ENCODE measurements at places on chromosomes 12 and 14.

GRCh38 chr12:1661553-1662335 lies 29.1 kb upstream of the ADIPOR2 start:
- DNase-seq = peak; percentile 74

GRCh38 chr14:64673316-64673715 lies 30.9 kb upstream of the PLEKHG3 start:
- no peak for DNase-seq

- no peak for DNase-seq
These were observed 9.5 kb upstream of the CALM1 start for GRCh38 chr14:90387206-90387760.

DNA sequence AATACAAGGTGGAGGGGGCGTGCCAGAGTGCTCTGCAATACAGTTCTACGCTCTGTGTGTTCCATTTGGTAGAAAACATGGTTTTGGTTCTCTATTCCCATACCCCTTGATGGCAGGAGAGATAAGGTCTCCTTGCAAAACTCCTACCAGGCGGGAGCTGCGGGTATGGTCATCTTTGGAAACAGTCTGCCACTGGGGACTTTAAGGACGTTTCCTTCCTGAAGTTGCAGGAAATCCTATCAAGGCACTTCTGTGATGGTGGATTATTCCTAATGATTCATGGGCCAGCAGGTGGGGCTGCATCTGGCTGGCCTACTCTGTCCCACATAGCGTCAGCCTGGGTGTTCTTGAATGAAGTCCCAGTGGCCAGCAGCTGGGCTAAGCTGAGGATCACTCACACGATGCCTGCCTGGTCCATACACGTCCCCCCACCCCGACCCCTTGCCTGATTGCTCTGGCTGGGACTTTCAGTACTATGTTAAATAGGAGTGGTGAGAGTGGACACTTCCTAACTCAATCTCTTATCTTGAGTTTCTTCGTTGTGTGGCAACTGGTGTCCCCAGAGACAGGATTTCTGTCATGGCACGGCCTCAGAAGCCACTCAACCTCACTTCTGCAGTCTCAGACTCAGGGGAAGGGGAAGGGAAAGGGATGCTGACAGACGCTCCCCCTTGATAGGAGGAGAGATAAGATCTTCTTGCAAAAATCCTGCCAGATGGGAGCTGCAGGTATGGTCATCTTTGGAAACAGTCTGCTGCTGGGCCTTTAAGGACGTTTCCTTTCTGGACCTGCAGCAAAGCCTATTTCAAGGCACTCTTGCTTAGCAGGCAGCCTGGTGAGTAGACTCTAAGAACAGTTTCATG lies 61.0 kb upstream of the FKBP4 start:
- no peak for DNase-seq

DNA sequence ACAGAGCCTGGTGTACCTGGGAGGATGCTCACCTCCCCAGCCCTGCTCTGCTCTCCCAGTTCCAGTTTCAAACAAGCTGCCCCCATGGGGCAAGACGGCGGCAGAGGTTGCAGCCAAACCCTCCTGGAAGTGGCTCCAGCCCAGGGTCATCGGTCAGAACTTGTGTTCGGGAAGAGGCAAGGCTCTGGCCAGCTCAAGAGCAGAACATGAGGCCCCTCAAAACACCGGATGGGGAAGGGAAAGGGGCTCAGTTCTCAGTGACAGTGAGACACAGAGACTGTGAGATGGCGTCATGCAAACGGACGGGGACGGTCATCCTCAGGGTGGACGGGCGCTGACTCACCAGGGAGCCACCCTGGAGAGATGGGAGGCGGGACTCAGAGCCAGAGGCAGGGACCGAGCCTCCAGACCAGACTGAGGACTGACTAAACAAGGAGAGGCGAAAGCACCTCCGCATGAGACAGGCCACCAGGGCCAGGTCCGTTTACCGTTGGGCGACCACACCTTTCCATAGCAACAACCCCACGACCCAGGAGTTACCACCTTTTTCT lies 63.9 kb upstream of the GALNT9 start:
- DNase-seq = no peak

- DNase-seq = no peak
These were observed 336.1 kb downstream of the BCL11B start for GRCh38 chr14:98935921-98936320.

DNA sequence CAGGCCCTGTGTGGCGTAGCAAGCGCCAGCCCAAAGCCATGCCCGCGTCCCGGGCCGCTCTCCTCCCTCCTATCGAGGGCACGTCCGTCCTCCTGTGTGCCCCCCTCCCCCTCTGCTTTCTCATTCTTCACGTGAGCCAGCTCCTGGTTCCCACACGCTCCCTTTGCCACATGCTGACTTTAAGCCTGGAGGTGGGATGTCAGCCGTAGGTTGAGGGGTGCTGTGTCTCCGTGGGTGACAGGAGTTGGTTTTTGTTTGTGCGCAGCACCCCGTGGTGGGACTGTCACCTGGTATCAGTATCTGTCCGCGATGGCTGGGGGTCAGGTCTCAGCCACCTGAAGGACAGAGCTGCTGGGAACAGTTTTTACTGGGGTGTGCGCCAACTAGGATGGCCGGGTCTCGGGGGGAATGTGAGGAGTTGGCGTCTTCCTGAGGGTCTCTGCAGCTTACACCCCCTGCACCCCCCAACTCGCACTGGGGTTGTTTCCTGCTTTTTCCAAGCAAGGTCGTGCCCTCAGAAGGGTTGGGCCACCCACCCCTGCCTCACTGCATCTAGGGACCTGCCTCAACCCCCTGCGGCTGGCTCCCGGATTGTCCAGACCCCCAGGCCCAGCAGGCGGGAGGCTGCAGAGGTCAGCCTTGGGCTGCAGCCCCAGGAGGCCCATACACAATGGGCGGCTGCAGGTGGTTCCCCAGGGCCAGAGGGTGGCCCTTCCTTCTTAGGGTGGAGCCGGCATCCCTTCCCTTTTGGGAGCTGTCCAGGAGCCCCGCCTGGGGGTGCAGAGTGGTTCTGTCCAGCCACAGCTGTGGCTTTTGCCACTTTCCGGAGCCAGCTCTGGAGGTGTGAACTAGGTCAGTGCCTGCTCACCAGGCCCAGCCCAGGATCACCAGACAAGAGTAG lies 7.3 kb downstream of the ULK1 start:
- DNase-seq = no peak

DNA sequence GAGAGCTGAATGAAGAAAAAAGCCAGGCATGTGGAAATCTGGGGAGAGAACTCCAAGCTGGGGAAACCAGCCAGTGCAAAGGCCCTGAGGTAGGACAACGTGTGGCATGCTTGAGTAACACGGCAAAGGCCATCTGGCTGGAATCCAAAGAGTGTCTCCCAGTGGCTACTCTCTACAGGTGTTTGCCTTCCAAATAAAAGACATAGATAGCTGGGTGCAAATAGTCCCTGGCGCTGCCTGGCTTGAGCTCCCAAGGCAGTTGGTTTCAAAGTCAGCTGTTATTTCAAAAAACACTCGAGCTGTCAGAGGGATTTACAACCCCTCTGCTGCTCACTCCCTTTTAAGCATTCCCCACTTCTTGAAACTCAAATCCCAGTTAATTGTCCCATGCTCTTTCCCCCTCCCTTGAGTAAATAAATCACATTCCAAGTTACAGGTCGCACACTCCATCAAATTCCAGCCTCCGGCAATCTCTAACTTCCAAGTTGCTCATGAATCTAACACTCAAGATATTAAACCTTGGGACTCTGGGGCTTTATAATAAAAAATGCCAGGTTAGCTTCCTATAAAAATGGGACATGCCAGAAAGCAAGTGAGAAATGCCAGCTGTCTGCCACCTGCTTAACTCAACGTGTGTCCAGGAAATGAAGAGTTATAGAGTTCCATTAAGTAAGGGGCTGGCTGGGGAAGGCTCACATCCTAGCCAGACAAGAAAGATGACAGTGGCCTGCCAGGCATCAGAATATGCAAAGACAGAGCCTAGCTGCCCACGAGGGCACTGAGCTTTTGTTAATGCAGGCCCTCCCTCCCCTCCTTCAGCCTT lies 133.6 kb upstream of the NOS1 start:
- no peak for DNase-seq

- no peak for DNase-seq
These were observed 57.9 kb downstream of the GNS start for GRCh38 chr12:64701283-64701682.

GRCh38 chr14:47194055-47194454 lies 481.4 kb downstream of the MDGA2 start:
- no peak for DNase-seq

DNA sequence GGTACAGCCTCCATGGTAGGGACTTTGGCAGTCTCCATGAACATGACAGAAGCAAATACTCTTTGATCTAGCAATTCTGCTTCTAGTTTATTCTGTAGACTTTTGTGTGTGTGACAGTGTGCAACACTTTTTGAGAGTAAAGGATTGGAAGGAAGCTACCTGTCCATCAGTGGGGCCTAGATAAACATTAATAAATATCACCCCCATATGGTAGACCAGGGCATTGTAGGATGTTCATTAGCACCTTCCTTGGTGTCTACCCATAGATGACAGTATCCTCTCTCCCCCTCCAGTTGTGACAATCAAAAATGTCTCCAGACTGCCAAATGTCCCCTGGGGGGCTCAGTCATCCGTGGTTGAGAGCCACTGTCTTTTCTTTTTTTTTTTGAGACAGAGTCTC lies 10.8 kb downstream of the SNRNP35 start:
- no peak for DNase-seq

DNA sequence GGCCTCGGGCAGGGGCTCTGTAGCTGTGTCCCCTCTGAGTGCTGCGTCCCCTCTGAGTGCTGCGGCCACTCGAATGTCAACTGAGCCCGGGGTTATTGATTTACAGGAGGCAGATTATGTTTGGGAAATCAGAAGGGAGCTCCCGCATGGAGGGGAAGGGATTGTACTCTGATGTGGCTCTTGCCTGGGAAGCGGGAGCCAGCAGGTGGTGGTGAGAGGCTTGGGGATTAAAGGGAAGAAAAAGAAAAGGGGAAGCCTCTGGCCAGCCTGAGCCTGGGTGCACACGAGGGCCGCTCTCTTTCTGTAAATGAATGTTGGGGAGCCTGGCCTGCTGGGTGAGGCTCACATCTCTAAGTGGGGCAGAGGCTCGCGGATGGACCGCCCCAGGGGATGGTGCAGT lies 143.7 kb downstream of the AACS start:
- no peak for DNase-seq

DNA sequence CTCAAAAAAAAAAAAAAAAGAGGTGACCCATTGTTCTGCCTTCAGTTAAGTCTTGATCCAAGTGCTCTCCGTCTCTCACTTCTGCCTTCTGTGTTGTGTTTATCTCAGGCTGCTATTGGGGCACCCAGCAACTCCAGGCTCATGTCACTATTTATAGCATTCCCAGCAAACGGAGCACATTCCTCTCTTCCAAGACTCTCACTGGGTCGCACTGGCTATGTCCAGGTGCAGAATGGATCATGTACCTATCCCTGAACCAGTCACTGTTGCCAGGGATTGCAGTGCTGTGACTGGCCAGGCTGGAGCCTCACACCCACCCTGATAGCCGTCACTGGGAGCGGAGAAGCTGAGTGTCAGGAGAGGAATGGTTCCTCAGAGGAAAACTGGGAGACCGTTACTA lies 31.2 kb downstream of the RHOF start:
- no peak for DNase-seq
